CD4-positive, alpha-beta T cell treated with Interleukin-10 for 1 hour (primary cell): ENCODE measurements at places on chromosomes 1 and 21.

- DNase-seq: peak; percentile 93
Observed at GRCh38 chr1:26744075-26744959, 43.4 kb upstream of the PIGV start.

- DNase-seq: no peak
Observed at GRCh38 chr1:152170287-152170905, 11.4 kb upstream of the RPTN start.

DNA sequence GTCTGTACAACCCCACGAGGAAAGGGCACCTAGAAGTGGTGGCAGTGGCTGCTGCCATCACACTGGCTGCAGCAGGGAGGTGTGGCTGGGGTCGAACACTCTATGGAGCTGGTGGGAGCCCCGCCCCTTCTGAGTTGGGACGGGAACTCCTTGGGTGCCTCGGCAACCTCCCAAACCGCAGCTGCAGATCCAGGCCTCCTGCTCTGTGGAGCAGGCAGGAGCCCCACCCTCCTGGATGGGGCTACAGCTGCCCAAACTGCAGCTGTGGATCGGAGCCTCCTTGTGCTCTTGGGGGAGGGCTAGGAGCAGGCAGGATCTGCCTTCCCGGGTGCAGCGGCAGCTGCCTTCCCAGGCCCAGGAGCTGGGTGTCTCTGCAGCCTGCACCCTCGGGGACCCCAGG lies 38.9 kb upstream of the TARDBP start:
- DNase-seq: no peak

- no peak for DNase-seq
Observed at GRCh38 chr1:188715566-188715965, 1762.1 kb downstream of the BRINP3 start.

- no peak for DNase-seq
Observed at GRCh38 chr1:205510308-205510950, 6.0 kb downstream of the CDK18 start.

DNA sequence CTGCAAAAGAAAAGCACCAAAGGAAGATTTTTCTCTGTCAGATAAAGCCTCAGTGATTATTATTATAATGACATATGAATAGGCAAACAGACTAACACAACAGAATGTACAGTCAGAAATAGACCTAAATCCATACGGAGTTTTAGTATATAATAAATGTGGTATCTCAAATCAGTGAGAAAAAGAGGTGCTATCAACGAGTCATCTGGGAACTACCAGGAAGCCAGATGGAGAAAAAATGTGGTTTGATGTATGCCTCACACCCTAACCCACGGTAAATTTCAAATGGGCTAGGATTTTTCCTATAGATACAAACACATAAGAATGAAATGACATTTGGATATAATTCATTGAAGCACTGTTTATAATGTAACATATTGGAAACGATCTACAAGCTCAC lies 110.3 kb downstream of the ODF2L start:
- no peak for DNase-seq

DNA sequence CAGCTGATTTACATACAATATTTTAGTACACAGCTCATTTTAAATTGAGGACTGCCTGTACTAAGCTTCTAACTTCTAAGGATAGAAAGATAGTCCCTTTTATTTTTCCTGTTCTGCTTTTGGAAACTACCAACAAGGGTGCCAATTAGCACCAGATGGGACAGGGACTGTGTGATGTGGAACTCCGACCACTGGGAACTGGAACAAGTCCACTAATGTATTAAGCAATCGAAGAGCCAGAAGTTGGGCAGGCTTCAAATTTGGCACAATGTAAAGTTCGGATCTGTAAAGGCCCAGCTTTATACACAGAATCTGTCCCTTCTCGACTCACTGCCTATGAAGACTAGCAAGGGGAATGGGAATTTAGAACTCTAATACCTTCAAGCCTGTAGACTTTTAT lies 149.3 kb downstream of the ZC3H11B start:
- no peak for DNase-seq

DNA sequence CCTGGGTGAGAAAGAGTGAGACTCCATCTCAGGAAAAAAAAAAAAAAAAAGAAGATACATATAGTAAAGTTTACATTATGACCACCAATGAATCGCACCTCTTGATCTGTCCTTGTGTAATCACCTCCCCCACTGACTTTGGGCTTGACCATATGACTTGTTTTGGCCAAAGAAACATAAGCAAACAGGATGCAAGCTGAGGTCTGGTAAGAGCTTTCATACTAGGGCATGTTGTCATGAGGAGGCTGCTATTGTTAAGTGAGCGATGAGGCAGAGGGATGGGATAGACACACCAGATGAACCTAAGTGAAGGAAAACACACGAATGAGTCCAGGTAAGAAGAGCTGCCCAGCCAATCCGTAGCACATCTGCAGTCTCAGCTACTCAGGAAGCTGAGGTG lies 10.7 kb downstream of the ENAH start:
- no peak for DNase-seq

DNA sequence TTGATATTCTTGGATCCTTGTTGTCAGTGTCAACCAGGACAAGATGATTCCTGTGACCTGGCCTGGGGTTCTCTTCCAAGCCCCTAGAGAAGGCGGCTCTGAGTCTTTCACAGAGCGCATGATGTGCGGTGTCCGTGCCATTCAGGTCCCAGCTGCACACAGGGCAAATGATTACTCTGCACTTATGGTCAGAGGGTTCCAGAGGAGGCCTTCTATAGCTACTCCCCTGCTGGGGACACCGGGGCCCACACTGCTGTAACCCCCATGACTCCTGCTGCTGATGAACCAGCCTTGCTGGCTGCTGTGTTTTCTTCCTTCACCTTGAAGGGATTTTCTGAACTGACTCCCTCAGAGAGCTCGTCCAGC lies 1.5 kb downstream of the PTGFRN start:
- DNase-seq: no peak

GRCh38 chr1:201414051-201414738 lies 7.3 kb downstream of the TNNI1 start:
- no peak for DNase-seq

GRCh38 chr1:85001742-85002141 lies 4.8 kb upstream of the MCOLN2 start:
- DNase-seq: no peak

DNA sequence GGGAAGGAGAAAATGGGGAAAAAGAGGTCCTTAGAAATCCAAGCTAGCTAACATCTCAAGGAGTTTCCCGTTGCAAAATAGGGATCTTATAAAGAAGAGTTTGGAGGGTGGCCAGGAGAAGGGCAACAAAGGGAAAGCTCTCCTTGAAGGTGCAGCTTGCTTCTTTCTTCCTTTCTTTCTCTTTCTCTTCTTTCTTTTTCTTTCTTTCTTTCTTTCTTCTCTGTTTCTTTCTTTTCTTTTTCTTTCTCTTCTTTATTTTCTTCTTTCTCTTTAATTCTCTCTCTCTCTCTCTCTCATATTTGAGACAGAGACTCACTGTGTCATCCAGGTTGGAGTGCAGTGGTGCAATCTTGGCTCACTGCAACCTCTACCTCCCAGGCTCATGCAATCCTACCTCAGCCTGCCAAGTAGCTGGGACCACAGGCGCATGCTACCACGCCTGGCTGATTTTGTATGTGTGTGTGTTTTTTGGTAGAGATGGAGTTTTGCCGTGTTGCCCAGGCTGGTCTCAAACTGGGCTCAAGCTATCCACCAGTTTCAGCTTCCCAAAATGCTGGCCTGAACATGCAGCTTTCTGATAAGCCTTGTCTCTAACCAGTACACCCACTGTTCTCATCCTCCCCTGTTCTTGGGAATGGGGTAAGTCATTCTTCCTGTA lies 44.4 kb downstream of the RNF11 start:
- no peak for DNase-seq
